T-helper 2 cell treated with Interferon-gamma antibody and Interleukin-4, amounts not matched to agents 5 μg/mL and 100 μg/mL, for 36 hours (primary cell): ENCODE measurements at places on chromosomes 2 and 18.

GRCh38 chr2:124586210-124586609 is 561.1 kb downstream of the CNTNAP5 start:
- DNase-seq = no peak

- DNase-seq = no peak
Observed at GRCh38 chr18:2572171-2572569, 813 bp downstream of the NDC80 start.

GRCh38 chr2:219901155-219901554 is 273.7 kb downstream of the SLC4A3 start:
- DNase-seq = no peak

GRCh38 chr18:29174891-29175290 is 998.0 kb upstream of the CDH2 start:
- DNase-seq = no peak

GRCh38 chr2:175976391-175977157 is 25.5 kb downstream of the LNPK start:
- no peak for DNase-seq

- DNase-seq = no peak
Observed at GRCh38 chr2:634636-635388, 42.4 kb downstream of the TMEM18 start.

- DNase-seq = no peak
Observed at GRCh38 chr2:210727549-210727948, 171.2 kb downstream of the CPS1 start.

DNA sequence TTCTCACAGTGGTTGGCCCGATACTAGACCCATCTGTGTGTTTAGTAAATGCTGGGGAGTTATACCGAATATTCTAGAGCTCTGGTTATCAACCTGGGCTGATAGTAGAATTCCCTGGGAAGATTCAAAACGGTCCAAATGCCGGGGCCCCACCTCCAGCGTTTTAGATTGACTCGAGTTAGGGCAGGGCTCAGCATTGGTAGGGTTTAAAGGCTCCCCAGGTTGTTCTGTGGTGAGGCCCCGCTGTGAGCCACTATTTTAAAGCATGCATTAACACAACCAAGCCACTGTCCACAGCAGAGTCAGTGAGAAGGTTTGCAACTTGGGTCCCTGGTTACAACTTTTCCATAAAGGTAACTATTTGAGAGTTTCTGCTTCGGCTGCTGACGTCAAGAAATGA is 73.6 kb downstream of the DYSF start:
- no peak for DNase-seq

DNA sequence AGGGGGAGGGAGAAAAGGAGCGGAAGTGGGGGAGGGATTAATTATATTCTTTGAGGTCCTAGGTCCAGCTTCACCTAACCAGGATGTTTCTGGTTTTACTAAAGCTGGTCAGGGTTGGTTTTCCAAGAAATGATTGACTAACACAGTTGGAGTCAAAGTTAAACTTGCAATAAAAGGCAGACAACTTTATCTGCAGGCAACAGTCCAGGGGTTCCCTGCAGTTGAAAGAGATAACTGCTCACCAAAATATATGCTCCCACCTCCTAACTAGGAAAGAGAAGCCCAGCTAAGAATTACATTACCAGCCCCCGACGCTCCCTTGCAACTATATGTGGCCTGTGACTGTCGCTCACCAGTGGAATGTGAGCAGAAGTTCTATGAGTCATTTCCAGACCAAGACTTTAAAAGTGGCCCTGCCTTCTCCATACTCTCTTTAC is 140.0 kb upstream of the PKDCC start:
- no peak for DNase-seq

- DNase-seq = no peak
Observed at GRCh38 chr2:217797661-217798069, 205.1 kb downstream of the TNS1 start.

- DNase-seq = no peak
Observed at GRCh38 chr18:47983946-47984345, 53.5 kb upstream of the SMAD2 start.

DNA sequence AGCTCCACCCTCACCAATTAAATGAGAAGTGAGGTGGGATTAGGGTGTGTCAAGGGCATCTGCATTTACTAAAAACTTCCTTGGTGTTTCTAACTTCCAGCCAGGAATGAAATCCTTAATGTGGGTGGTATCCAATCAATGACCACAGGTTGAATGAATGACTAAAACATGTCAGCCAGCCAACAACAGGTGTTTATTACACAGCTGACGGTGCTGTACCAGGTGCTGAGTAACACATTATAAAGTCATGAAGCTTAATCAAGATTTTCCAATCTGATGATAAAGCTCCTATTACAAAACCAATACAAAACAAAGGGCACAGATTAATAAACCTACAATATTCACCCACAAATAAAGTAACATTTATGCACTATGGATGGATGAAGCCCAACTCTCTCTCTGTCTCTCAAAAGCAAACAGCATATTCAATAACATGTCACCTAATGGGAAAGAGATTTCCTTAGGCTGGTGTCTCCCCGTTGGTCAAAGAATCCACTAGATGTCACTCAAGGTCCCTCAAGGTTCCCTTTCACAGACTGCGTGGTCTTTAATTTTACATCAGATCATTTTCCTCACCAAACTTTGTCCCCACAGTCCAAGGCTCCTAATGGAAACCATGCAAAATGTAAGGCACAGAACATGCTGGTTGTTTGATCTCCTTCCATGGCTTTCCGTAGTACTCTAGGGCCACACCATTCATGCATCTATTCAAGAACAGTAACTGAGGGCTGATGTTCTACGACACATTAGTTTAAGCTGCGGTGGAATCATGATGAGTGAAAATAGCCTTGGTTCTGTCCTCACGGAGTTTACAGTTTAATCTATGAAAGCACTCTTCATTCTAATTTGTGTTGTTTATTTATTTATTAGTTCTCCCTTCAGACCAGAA is 6.4 kb upstream of the PTPN4 start:
- DNase-seq = peak; percentile 15
